ENCODE measurements at places on chromosomes 12 and 14.

GRCh38 chr12:12792421-12792820 lies 7.0 kb downstream of the APOLD1 start:
- no peak for DNase-seq

DNA sequence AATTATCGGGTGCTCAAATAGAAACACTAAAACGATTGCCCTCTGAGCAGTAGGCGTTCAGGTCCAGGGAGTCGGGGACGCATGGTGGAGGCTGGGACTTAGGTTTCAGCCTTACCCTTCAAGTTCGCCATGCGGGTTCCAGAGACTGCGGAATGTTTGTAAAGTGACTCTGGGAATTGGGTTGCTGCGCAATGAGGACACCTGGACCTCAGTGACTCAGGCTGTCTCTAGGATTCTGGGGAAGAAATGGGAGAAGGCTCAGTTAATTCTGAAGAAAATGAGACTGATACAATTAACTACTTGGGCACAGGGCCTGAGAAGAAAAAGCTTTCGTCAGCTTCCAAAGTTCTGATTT lies 1.1 kb downstream of the LGALS3 start:
- DNase-seq = peak; percentile 61

DNA sequence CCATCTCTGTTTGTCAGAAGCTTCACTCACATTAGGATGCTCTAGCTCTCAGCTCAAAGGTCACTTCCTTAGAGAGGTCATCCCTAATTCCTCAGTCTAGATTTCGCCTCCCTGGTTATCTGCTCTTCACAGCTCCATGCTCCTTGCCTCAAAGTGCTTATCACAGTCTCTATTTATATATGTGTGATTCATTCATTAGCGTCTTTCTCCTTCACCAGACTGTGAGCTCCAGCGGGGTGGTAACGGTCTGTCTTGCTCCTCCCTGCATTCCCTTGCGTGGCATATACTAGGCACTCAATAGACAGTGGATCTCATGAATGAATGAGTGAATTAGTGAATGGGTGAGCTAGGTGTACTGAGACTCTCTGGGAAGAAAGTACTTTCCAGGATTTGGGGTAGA lies 6.9 kb downstream of the SYNDIG1L start:
- no peak for DNase-seq

- DNase-seq = no peak
Observed at GRCh38 chr12:88494520-88494919, 85.8 kb downstream of the KITLG start.

GRCh38 chr14:74682169-74682952 lies 30.5 kb downstream of the AREL1 start:
- DNase-seq = no peak

DNA sequence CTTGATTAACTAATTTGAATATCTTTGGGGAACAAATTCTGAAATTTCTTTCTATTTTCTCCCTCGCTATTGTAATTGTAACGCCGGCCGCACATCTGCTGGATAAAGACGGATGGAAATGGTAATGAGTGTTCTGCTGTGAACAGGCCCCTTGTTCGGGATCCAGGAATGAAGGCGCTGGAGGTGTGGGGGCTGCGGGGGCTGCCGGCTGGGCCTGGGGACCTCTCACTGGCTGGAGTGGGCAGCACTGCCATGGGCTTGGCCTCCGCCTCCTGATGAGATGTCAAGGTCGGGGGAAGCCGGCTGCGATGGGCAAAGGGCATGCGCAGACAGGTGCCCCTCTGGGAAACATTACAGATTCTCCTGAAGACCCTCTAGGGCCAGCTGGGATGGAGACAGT lies 175.4 kb downstream of the PHETA1 start:
- DNase-seq = no peak

- DNase-seq = peak; percentile 16
Observed at GRCh38 chr12:52119398-52120254, 40.1 kb downstream of the SMIM41 start.

- no peak for DNase-seq
Observed at GRCh38 chr14:88910386-88910785, 85.9 kb downstream of the TTC8 start.

DNA sequence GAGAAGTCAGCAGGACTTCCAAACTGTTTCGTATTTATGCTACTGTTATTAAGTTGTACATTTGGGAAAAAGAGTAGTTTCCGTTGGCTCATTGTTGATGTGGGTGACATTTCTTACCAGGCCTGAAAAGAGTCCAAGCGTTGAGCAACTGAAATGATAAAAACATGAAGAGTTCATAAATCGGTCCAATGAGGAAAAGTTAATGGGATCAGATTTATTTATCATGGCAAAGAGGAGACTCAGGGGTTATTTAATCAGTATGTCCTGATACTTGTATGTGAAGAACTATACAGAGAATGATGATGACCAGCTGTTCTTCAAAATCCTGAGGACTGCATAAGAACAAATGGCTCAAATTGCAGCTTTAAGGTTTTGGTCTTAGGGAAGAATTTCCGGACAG lies 7.7 kb downstream of the VRK1 start:
- DNase-seq = no peak

DNA sequence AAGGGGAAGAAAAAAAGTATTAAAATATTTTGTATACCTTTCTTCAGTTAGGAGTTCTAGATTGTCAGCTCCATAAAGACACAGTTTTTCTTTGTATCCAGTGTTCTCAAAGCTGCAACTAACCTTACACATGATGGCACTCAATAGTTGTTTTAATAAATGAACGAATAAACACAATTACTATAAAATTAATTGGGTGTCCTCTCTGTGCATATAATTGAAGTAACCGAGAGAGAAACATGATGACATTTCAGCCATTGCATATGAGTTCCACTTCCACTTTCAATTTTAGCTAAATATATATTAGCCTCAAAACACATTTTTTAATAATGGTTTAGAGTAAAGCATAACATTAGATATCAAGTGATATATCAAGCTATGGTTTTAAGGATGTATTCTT lies 671.2 kb downstream of the LRFN5 start:
- no peak for DNase-seq

- DNase-seq = no peak
Observed at GRCh38 chr12:116196226-116196625, 81.3 kb downstream of the MED13L start.

- DNase-seq = no peak
Observed at GRCh38 chr14:69303086-69303485, 43.1 kb downstream of the GALNT16 start.

GRCh38 chr12:97164936-97165335 lies 257.9 kb downstream of the NEDD1 start:
- no peak for DNase-seq

- DNase-seq = peak; percentile 36
Observed at GRCh38 chr12:45284096-45284901, 68.4 kb downstream of the ANO6 start.

- DNase-seq = no peak
Observed at GRCh38 chr12:11765421-11765816, 115.9 kb downstream of the ETV6 start.

- no peak for DNase-seq
Observed at GRCh38 chr14:82365471-82365870, 831.8 kb upstream of the SEL1L start.

GRCh38 chr14:53924753-53925152 lies 31.9 kb downstream of the BMP4 start:
- DNase-seq = peak; percentile 59

DNA sequence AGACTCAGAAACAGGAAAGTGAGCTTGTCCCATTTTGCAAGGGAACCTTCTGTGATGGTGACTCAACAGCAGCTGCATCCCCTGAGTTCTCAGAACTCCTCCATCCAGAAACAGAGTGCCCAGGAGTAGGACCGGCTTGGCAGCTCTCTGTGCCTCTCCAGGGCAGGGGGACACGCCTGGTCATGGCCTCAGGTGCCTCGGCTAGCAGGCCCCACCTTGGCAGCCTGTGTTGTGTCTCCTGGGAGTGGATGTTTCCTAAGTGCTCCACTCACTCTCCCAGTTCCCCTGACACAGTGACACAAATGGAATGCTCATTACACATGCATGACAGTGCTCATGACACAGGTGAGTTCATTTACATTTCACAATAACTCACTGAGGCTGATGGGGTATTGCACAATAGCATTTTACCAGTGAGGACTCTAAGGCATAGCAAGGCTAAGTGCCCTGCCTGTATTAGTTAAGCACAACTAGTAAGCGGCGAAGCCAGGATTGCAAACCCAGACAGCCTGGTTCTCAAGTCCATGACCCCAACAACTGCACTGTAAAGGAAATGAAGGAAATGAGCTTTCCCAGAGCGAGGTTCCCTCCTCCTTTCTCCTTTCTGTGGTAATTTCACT lies 47.4 kb downstream of the CALM1 start:
- DNase-seq = no peak

DNA sequence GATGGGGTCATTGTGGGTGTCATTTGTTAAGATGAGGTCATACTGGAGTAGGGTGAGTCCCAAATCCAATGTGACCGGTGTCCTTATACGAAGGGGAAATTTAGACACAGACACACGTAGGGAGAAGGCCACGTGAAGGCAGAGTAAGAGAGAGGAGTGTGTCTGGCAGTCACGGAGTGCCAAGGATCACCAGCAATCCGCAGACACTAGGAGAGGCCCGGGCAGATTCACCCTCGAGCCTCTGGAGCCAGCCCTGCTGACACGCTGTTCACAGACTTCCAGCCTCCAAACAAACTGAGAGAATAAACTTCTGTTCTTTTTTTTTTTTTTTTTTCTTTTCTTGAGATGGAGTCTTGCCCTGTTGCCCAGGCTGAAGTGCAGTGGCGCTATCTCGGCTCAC lies 24.9 kb downstream of the BRI3BP start:
- DNase-seq = no peak

GRCh38 chr12:24595652-24596235 lies 353.2 kb downstream of the BCAT1 start:
- no peak for DNase-seq

DNA sequence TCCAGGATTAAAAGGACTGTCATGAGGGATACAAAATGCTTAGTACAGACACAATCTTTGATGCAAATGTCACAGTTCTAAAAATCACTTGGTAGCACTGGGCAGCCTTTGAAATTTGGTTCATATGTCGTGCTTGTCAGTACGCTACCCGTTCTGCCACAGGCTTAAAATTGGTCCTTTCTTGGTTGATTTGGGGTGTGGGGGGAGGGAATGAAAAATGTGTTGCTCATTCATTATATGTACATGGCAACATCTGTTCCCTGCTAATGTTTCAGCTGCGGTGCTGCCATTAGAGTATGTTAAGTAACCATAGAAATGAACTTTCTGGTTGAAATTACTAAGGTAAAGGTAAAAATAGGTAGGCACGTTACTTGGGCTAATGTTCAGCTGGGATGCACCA lies 155.4 kb upstream of the ARHGAP5 start:
- no peak for DNase-seq

DNA sequence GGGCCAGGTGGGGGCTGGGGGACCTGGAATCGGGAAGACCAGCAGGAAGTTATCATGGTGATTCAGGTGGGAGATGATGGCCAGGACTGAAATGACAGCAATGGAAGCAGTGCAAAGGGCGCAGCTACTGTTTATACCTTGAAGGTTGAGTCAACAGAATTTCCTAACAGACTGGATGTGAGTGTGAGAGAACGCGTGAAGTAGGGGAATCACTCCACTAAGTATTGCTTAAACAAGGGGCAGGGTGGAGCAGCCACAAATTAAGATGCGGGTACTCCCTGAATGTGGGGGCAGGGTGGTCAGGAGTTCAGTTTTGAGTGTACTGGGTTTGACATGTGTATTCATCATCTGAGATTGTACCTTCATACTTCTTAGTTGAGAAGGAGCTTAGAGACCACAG lies 45.1 kb downstream of the MYF5 start:
- no peak for DNase-seq

DNA sequence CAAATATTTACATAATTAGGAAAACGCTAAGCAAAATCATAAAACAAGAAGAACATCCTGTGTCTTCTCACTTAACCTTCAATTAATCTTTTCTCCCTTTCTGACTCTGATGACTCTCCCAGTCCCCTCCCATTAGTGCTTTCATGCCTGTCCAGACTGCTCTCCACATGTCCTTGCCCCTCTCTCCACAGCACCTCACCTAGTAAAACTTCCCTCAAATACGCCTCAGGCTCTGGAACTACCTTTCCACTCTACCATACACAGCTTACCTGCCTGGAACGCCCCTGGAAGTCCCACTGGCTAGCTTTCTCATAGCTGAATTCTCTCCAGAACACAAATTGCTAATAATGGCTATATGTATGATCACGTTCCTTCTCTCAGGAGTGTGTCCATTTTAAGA lies 44.7 kb downstream of the SLC5A8 start:
- no peak for DNase-seq

DNA sequence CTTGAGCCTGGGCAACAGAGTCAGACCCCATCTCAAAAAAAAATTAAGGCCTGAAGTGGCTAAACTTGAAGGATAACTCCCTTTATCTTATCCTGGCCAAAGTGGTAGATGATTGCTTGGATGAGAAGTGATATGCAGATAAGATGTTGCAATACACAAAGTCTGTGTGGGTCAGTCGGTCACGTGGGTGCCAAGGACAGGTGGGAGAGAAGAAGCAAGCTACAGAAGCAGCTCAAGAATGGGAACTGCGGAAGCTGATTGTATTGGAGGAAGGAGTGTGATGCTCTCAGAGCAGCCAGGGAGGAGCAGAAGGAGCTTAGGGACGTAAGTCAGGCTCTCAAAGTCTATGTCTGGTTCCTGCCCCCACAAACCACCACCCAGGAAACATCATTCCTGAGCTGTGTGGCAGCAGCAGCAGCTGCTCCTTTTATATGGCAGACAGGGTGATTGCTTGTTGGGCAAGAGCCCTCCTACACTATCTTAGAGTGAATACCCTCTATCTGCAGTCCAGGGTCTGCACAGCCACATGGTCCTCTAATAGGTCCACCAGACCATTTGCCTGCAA lies 54.5 kb downstream of the ATP2A2 start:
- no peak for DNase-seq

DNA sequence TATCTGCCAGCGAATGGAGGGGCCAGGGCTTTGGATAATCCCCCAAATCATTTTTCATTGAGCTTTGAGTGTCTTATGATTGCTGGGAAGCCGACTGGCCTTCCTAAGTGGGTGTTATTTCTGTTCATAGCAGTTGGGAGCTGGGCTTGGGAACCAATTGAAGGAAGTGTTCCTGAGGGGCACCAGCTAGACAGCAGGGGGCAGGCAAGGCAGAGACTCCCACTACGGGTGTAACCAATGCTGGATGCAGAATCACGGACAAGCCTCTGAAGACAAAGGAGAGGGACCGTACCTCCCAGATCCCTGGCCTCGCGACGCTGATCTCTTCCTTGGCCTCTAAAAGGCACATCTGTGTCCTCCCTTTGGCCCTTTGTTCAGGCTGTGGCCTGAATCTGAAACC lies 149.0 kb upstream of the PRMT8 start:
- DNase-seq = peak; percentile 41

DNA sequence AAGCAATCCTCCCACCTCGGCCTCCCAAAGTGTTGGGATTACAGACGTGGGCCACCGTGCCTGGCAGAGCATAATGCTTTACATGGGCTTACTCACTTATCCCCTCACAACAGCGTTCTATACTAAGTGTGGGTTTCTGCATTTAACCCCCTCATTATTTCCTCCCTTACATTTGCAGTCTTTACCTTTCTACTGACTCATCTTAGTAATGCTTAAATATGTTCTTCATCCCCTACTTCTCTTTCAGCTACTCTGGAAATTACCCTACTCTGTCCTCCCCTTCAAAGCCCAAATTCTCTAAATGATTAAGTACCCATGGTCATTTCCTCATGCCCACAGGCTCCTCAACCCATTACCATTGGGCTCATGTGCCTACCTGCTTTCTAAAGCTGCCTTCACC lies 40.7 kb downstream of the NKX2-1 start:
- DNase-seq = no peak
